Stimulated activated CD8-positive, alpha-beta memory T cell treated with anti-CD3 and anti-CD28 coated beads, Interleukin-4, amount 100 ng/mL, for 4 hours (primary cell): ENCODE measurements at places on chromosomes 11 and 22.

- no peak for DNase-seq
These were observed 40.0 kb upstream of the CREB3L1 start for GRCh38 chr11:46237248-46238077.

- DNase-seq, result no peak
These were observed 7.2 kb upstream of the TRABD start for GRCh38 chr22:50178471-50178864.

DNA sequence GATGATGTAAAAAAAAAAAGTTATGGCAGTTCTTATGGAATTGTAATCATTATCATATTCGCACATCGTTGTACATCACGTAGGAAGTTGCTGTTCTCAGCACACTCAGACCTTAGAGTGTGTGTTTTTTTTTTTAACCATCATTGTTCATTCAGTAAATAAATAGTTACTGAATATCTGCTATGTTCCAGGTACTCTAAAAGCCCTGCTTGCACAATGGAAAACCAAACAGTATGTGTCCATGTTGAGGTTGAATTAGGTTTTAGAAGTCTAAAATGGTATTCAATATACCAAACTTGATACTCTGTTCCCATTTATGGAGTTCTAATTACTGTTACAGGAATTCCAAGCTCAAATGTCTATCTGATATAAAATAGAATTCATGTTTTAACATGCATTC, 41.2 kb downstream of the PDHX start:
- no peak for DNase-seq

GRCh38 chr11:6631361-6631890, 12.2 kb upstream of the TPP1 start:
- DNase-seq, result no peak

GRCh38 chr11:70315716-70316115, 45.2 kb downstream of the PPFIA1 start:
- DNase-seq, result no peak

- DNase-seq, result no peak
These were observed 93.6 kb downstream of the FEZ1 start for GRCh38 chr11:125402435-125402834.

- no peak for DNase-seq
These were observed 4.5 kb downstream of the RPS6KB2 start for GRCh38 chr11:67432655-67433349.

GRCh38 chr11:12757416-12757815, 83.2 kb downstream of the TEAD1 start:
- DNase-seq, result no peak

- DNase-seq, result no peak
These were observed 28.1 kb downstream of the RTN3 start for GRCh38 chr11:63709336-63709884.

DNA sequence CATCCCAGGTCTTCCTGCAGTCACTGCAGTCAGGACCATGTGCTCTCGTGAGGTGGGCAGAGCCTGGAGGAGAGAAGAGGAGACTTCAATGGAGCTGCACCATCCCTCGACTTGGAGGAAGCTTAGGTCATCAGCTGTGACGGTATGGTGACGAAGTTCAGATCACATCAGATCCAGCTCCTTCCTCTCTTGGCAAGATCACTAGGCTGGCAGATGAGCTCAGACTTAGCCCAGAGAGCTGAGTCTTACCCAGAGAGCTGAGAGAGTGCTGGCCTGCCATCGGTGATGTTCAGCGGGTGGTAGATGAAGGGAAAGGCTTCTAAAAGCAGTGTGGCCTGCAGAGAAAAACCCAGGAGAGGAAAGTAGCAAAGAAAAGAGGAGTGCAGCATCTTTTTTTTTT, 1.8 kb upstream of the SLC15A3 start:
- no peak for DNase-seq

- no peak for DNase-seq
These were observed 86.7 kb downstream of the ARHGAP8 start for GRCh38 chr22:44839061-44839460.

GRCh38 chr11:86062719-86063118, 6.2 kb downstream of the PICALM start:
- DNase-seq, result no peak

GRCh38 chr11:122091835-122092234, 24.2 kb downstream of the BLID start:
- no peak for DNase-seq

- no peak for DNase-seq
These were observed 5.8 kb downstream of the NXF1 start for GRCh38 chr11:62799486-62799885.

GRCh38 chr11:11501546-11502262, 120.1 kb downstream of the GALNT18 start:
- no peak for DNase-seq

- DNase-seq, result no peak
These were observed 25.6 kb downstream of the OR2AG2 start for GRCh38 chr11:6746086-6746618.

DNA sequence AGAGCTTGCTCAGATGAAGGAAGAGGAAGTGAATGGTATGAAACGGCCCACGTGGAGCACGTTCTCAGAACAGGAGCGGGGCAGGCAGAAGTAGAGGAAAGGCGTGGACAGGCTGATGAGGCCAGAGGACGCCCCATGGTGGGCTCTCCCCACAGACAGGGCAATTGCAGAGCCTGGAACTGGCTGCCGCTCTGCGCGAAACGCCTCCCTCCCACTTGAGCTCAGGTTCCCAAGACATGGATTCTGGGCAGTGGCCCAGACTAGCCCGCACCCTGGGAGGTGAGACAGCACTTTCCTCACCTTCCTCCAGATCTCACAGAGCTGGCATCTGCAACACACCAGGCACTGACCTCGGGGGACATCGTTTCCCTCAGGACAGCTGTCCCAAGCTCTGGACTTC, 117.6 kb downstream of the PHF21B start:
- no peak for DNase-seq

DNA sequence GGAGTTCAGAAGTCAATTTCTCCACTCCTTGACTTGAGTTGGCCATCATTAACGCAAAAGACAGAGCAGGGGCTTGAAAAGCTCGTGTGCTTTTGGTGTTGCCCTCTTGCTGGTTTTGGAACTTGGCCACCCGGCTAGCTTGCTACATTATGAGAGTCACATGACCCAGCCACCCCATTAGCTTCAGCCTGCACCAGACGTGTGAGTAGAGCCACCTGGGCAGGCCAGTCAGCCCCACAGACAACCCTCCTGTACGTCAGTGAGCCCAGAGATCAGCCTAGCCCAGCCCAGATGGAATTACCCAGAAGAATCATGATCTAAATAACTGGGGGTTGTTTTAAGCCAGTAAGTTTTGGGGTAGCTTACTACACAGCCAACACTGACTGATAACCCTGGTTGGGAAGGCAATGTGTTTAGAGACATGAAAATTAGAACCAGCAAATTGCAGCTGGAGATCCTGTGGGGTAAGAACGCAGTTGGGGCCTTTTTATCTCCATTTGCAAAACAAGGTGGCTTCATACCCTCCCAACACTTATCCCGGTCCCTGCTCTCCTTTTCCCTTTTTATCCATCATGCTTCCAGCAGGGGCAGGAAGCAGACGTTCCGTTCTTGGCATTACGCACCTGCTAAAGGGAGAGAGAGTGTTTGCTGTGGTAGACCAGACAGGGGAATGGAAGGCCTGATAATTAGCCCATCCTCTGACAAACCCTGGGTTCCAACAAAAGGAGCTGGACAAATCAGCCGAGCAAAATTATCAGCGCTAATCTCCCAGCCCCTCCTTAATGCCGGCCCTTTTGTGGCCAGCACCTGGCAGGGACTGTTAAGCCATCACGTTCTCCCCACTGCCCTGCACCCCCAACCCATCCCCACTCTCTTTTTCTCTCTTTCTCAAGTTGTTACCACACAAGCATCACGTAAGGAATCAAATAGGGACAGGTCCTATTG, 548.7 kb upstream of the CADM1 start:
- DNase-seq, result no peak

- DNase-seq, result no peak
These were observed 5.5 kb upstream of the ANKK1 start for GRCh38 chr11:113382121-113382520.

- no peak for DNase-seq
These were observed 66.2 kb downstream of the TNRC6B start for GRCh38 chr22:40243891-40244290.

DNA sequence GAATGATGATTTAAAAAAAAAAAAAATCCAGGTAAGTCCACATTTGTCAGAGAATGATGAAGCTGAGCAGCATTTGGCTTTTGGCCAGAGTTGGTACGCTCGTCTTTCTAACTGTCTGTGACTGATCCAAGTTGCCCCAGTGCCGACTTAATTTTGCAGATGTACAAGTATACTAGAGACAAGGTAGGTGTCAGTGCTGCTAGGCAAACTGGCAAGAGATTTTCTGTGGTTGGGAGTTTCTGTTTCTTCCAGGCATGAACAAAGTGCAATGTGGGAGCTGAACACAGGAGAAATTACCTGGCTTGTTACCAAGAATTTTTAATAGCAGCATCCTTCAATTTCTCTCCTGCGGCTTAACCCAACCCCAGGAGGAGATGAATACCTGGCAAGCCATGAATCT, 307.7 kb downstream of the BUD13 start:
- no peak for DNase-seq

GRCh38 chr22:30905696-30906341, 62.8 kb downstream of the MORC2 start:
- DNase-seq, result no peak

- no peak for DNase-seq
These were observed 7.3 kb downstream of the GRAMD1B start for GRCh38 chr11:123437236-123437979.

GRCh38 chr11:73469401-73469800, 93.2 kb downstream of the RELT start:
- no peak for DNase-seq

GRCh38 chr22:17268501-17269223, 49.4 kb upstream of the ADA2 start:
- DNase-seq, result no peak

GRCh38 chr11:96146765-96147164, 196.2 kb downstream of the MAML2 start:
- no peak for DNase-seq

- DNase-seq, result no peak
These were observed 371.8 kb upstream of the CHORDC1 start for GRCh38 chr11:90594658-90595057.
